Stimulated activated CD8-positive, alpha-beta memory T cell treated with anti-CD3 and anti-CD28 coated beads, Interleukin-12 subunit alpha, Interleukin-12 subunit beta, amount 100 ng/mL, for 4 hours (primary cell): ENCODE measurements at places on chromosomes 6 and 20.

GRCh38 chr20:33979094-33979493 lies 14.6 kb upstream of the RALY start:
- no peak for DNase-seq

- no peak for DNase-seq
Measured at GRCh38 chr20:14334306-14334930, 3.0 kb downstream of the FLRT3 start.

DNA sequence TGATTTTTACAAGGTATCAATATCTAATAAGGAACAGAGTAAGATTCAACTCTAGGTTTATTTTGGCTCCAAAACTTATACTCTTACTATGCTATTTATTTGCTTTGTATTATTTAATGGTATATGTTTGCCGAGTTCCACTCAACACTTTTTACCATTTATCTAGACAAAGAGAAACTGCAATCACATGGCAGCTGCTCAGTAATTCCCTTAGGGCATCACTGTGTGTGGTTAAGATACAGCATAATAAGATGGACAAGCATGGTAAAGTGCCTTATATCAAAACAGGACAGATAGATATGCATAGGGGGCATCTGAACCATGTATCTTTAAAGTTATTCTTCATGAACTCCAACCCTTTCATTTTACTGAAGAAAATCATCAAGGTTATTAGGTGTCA lies 483.0 kb upstream of the ID4 start:
- no peak for DNase-seq

DNA sequence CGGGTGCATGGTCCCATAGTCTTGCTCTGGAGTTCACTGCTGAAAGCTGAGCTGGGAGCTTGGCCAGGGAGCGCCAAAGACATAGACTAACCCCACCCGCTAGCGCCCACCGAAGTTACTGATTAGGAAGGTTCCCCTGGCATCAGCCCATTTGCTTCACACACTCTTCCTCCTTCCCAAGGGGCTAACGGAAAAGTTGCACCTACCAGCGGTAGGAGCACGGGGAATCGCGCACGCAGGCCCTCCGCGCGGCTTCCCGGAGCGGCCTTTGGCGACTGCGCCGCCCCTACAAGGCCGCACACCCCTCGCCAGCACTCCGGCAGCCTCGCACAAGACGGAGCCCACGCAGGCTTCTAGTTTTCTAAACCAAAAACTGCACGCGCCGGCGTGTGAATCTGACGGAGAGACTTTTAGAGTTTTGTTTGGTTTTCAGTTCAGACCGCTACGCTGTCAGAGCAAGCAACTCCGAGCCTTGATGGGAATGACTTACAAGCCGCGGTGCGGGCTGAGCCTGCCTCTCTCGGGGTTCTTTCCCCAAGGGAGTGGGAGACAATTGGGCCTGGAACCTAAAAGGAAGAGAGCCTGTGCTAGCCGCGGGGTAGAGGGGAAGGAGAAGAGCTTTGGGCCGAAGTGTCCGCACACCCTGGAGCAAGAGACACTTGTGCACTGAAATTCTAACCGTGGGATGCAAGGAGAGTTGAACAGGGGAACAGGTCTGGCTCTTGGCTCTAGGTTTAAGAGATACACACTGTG lies 891 bp upstream of the POU3F2 start:
- no peak for DNase-seq

- no peak for DNase-seq
Measured at GRCh38 chr6:139824864-139825263, 450.4 kb upstream of the CITED2 start.

GRCh38 chr6:108207013-108207412 lies 41.2 kb downstream of the NR2E1 start:
- DNase-seq, result no peak

- no peak for DNase-seq
Measured at GRCh38 chr20:64188682-64189529, 24.7 kb downstream of the MYT1 start.

- DNase-seq, result no peak
Measured at GRCh38 chr20:1897541-1897940, 2.3 kb downstream of the SIRPA start.

- DNase-seq, result no peak
Measured at GRCh38 chr6:85113934-85114580, 335.8 kb upstream of the NT5E start.

DNA sequence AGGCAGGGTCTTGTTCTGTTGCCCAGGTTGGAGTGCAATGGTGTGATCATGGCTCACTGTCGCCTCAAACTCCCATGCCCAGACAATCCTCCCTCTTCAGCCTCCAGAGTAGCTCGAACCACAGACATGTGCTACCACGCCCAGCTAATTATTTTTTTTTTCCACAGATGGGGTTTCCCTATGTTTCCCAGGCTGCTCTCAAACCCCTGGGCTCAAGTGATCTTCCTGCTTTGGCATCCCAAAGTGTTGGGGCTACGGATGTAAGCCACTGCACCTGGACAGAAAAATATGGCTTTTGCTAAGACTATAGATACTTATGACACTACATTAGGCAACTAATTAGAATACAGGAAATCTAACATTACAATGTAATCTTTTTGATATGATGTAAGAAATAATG lies 17.9 kb downstream of the RNF24 start:
- DNase-seq, result no peak

- DNase-seq, result no peak
Measured at GRCh38 chr20:38131588-38132121, 33.4 kb downstream of the TGM2 start.

DNA sequence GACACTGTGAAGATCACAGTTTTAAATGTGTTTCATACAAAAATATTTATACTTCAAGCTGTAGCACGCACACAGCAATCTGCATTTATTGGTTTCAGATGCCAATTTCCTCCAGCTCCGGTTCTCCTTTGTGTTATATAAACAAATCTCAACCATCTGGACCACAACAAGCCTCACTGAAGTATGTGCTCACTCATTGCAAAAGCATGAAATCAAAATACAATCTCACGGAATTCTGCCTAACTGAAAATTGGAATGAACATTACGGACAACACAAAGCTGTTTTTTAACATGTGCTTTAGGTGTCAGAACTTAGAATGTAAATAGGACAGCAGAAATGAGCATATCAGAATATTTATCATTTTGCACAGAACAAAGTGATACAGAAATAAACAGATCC lies 38.0 kb downstream of the RCAN2 start:
- DNase-seq, result no peak
